IPS DF 6.9 (cell line): ENCODE measurements at places on chromosomes 7 and 10.

DNA sequence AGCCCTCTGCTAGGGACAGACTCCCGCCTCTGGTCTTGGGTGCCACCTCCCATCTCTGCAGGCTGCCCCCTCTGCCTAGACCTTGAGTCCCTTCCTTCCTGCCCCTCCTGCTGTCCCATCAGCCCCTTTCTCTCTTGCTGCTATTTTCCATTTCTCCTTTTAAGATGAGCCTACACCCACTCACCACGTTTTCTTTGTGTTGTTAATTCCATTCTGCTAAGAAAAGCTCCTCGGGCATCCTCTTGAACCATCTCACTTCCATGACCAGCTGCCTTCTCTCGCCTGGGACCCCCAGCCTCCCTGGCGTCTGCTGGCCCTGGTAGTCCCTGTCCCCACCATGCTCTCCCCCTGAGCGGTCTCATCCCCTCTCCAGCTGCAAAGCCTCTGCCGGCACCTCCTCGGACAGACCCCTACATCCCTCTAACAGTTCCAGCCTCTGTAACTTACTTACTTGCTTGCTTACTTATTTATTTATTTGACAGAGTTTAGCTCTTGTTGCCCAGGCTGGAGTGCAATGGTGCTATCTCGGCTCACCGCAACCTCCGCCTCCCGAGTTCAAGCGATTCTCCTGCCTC, 95.8 kb upstream of the SH2B2 start:
- no peak for DNase-seq

DNA sequence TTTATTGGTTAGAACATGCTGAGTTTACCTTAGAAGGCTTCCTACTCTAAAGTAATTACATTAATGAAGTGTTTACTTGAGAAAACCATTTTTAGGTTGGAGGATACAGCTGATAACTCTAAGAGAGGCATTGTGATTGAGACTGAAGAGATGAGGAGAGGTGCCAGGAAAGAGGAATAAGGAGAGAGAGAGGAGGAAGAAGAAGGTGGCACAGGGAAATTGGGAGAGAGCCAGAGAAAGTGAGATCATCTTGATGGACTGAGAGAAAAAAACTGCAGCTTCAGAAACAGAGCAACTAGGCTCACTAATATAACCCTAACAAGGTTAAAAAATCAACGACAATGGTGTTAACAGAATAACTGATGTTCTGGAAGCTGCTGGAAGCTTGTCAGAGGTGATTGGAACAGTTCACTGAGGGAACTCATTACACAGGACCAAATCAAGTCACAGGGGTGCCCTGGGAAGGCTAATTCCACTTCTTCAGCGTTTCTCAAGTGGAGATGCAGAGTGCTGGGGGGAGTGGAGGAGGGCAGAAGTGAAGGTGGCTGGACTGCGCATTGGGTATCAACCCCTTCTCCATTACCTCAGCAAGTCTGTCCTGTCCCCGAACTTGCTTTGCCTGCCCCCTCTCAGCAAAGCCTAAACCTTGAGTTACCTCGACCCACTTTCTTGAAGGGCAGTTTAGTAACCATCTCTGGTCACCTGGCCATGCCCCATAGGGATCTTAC, 6.9 kb upstream of the SORBS1 start:
- DNase-seq = no peak

- DNase-seq = no peak
Measured at GRCh38 chr7:47737601-47738000, 155.7 kb upstream of the TNS3 start.

DNA sequence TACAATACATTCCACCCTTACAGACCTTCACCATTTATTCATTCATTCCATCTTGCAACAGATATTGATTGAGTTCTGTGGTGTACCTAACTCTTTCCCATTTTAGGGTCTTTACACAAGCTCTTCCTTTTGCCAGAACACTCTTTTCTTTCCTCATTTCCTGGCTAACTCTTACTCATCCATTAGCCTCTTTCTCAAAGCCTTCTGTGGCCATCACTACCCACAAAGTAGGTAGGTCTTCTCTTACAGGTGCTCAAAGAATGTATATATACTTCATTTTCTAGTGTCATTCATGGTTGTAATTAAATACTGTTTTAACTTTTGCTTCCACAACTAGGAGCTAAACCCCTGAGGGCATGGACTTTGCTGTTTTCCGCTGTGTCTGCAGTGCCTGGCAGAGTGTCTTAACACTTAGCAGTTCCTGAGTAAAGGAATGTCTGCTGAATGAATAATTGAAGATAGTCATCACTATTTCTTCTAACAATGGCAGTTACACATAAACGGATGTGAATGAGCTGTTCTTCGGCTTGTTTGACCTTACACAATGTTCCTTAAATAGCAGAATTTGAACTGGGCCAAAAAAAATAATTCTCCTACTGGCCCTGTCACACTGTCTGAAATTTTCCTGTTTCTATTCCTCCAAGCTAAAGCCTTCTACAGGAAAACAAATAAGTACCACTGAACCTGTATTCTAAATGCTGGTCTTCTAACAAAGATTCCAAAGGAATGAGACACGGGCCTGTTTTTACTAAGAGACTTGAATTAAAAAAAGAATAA, 15.1 kb downstream of the BCAP29 start:
- DNase-seq = no peak

GRCh38 chr7:24891311-24891735, 88.7 kb downstream of the OSBPL3 start:
- no peak for DNase-seq

DNA sequence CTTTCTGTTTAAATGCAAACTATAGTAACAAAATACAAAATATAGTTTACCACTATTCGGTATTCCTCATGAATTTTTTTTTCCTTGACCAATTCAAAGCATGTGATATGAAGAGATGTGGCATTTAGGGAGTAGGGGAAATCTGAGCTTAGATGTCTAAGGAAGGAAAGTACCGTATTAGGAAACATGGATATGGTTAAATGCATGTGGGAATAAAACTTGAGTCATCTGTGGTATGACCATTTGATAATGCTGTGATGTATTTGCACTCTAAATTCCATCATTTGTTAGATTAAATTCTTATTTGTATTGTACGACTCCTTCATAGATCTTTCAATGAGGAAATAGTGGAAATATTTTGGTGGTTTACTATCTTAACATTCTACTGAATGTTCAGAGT, 19.7 kb downstream of the AHR start:
- no peak for DNase-seq

GRCh38 chr10:24759672-24760071, 36.0 kb upstream of the ARHGAP21 start:
- no peak for DNase-seq

DNA sequence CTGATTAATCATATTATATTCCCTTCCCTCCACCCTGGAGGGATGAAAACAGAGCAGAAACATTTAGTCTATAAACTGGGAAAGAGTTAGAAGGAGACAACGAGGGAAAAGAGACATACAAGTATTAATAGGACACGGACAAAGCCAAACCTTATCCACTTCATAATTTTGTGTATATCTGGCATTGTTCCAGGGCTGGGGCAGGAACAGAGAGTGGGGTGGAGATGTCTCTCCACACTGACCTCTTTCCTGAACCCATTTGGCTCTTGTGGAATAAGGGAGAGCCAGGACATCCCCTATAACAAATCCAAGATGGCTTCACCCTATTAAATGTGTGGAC, 43.7 kb upstream of the TSPAN33 start:
- DNase-seq = no peak

DNA sequence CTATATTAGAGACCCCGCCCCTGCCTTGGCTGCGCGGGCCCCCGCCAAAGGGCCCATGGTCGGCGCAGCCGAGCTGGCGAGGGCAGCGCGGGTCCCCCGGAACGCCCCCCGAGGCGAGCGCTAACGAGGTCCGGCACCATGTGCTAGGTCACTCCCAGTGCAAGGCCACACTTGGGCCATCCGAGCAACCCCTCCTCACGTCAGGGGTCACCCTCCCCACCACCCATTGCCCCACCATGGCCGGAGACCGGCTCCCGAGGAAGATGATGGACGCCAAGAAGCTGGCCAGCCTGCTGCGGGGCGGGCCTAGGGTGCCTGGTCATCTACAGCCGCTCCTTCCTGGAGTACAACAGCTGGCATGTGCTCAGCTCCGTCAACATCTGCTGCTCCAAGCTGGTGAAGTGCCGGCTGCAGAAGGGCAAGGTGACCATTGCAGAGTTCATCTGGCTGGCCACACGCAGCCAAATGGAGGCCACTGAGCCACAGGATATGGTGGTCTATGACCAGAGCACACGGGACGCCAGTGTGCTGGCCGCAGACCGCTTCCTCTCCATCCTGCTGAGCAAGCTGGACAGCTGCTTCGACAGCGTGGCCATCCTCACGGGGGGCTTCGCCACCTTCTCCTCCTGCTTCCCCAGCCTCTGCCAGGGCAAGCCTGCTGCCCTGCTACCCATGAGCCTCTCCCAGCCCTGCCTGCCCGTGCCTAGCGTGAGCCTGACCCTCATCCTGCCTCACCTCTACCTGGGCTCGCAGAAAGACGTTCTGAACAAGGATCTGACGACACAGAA, 12.4 kb upstream of the SEC24C start:
- no peak for DNase-seq
